ENCODE measurements at places on chromosomes 4 and X. TPM values are rescaled to one million over a fixed set of nuclear protein-coding genes. Genes with fewer than 3 reads are reported as not detected.

The HSFX4 gene
- not detected for total RNA-seq

The TRIM60 gene
- total RNA-seq: not detected

The PRR32 gene
- total RNA-seq: not detected

The INTU gene
- total RNA-seq: 4.4 TPM

The NOP14 gene
- total RNA-seq: 9.9 TPM

DNA sequence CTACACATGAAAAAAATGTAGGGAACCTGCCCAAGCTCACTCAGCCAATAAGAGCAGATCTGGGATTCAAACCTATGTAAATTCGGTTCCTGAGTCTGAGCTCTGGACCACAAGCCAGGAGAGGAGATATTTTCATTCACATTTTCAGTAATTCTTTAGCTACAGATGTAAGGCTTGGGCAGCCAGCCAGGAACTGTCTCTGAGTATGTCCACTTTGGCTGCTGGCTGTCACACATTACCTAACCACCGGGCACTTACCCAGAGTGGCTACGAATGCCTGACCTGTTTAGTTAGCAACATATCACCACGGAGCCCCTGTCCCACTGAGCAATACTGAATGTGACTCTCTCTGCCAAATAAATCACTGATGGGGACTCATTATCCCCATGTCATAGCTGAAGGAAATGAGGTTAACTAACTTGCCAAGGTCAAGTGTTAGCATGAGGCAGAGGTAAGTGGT lies 15.3 kb downstream of the USP46 start:
- no peak for DNase-seq

DNA sequence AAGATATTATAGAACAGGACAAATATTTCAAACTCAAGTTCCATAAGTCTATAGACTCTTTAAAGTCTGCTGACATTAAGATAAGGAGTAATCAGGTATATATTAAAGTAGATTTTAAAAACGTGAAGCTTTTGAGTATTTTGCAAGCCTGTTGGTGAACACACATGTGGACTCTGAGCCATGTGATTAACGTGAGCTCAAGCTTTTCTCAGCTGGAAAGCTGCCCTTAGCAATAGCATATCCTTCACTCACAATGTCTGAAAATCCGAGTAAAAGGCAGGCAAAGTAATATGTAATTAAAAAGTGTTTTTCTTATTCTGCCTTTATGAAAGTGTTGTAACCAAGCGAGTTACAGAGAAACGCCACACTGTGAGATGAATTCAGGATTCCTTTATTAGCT lies 140.5 kb upstream of the AADAT start:
- no peak for DNase-seq

- no peak for DNase-seq
These were observed 28.6 kb downstream of the SULT1B1 start for GRCh38 chr4:69731847-69732246.

DNA sequence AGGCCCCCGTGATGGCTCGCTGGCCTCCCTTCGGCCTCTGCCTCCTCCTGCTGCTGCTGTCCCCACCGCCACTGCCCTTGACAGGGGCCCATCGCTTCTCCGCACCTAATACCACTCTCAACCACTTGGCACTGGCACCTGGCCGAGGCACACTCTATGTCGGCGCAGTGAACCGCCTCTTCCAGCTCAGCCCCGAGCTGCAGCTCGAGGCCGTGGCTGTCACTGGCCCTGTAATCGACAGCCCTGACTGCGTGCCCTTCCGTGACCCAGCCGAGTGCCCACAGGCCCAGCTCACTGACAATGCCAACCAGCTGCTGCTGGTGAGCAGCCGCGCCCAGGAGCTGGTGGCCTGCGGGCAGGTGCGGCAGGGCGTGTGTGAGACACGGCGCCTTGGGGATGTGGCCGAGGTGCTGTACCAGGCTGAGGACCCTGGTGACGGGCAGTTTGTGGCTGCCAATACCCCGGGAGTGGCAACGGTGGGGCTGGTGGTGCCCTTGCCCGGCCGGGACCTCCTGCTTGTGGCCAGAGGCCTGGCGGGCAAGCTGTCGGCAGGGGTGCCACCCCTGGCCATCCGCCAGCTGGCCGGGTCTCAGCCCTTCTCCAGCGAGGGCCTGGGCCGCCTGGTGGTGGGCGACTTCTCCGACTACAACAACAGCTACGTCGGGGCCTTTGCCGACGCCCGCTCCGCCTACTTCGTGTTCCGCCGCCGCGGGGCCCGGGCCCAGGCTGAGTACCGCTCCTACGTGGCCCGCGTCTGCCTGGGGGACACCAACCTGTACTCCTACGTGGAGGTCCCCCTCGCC lies 3.0 kb downstream of the PLXNB3 start:
- DNase-seq: no peak

GRCh38 chrX:108299704-108300103 lies 138.5 kb downstream of the COL4A6 start:
- no peak for DNase-seq

DNA sequence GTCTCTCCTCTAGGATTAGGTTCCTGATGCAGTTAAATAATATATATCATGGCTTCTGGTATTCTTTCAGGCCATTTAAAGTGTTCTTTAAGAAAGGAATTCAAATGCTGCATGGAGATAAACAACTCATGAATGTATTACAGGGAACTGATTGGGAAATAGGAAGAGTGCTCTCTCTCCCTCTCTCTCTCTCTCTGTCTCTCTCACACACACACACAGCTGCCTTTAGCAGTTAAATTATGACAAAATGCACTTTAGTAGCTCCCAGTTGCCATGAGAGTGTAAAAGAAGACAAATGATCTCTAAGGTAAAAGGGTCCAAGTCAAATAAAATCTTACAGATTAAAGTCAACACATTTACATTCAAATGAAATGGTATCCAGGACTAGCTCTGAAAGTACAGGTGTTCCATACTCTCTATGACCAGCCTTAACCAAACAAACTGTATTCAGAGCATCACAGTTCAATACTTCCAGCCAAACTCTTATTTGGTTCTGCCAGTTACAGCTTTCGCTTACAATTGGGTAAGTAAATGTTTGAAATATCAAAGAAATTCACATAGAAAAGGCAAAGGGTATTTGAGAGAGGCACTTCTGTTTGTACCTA lies 94.7 kb upstream of the CXXC4 start:
- no peak for DNase-seq

DNA sequence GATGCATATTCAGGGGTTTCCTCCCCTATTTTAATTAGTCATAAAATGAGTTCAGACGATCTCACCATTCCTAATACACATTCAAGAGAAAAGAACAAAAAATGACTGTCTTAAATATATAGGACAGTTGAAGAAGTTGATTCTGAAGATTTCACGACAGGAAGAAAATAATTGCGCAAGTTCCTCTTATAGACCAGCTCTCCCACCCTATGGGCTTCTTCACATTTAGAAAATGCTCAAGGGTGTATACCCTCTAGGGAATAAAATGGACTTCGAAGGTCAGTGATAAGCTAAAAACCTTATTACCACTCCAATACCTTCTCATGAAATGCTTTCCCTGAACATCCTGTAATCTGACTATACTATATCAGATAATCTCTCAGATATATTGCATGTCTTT lies 149.2 kb upstream of the TEX13C start:
- DNase-seq: no peak

GRCh38 chr4:40306976-40307375 lies 28.2 kb upstream of the CHRNA9 start:
- DNase-seq: no peak

DNA sequence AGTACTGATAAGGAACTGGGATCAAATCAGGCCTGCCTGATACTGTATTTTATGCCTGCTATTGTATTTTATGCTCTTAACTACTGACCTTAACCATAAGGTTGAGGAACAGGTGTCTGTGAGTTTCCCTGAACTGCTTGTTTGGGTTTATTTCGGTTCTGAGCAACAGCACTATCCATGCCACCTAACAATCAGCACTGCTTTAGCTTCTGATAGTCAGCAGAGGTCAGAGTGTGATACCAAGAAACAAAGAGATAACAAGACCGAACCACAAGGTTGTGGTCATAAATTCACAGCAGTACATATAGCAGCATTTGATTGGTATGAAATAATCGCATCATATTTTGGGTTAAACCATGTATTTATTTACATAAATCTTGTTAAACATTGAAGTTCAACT lies 362.2 kb downstream of the FGF13 start:
- DNase-seq: no peak

DNA sequence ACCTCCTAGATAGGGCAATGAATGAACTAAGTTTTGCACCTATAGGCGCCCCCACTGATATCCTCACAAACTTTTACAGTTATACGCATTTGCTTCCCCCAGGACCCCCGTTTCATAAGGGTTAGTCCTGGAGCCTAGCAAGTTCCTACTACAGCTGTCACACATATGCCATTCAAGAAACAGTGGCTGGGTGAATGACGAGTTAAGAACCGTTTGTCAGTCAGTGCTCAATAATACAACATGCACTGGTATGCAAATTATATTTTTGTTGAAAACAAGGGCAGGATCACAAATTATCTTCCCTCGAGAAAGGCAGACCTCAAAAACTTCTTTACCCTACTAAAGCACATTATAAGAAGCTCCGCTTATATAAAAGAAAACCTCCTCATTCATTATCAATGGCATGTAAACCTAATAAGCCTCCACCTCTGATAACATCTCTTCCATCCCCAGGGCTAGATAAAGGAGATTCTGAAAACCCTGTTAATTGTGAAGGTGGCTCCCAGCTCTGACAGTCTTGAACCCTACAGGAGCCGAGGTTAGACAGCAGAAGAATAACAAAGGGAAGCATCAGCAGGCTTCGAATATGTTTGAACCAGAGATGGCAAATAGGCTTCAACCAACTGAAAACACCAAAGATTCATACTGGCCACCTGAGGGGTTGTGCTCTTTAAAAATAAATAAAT lies 40.3 kb downstream of the AFAP1 start:
- no peak for DNase-seq

GRCh38 chrX:20455001-20455400 lies 188.3 kb upstream of the RPS6KA3 start:
- no peak for DNase-seq

DNA sequence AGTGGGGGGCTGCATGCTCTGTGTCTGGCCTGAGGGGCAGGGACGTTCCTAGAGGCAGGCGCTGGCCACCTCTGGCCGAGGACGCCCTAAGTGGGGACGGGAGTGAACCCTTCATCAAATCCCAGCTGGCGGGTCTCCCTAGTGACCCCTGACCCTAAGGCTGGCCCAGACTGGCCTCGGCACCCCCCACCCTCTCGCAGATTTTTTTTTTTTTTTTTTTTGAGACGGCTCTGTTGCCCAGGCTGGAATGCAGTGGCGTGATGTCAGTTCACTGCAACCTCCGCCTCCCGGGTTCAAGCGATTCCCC lies 988 bp upstream of the MXD4 start:
- DNase-seq: no peak

DNA sequence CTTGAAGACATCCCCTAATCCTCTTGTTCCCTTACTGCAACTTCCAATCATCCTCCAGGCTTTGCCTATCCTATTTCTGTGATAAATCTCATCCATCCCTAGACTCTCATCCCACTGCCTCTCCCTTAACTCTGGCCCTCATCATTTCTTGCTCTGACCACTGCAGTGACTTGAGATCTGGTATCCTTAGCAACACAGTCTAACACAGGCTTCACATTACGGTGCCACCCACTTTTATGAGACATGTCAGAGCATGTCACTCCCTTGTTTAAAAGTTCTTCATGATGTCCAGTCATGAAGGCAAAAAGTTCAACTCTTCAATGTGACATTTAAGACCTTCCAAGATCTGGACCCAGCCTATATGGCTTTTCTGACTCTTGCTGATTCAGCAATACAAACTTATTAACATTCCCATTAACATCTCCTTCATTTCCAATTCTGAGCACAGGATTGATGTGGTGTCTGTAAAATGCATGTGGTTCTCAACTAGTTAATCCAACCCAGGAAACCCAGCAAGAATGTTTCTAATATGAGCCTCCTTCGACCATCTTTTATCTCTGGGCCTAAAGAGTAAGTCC lies 64.0 kb downstream of the OR13H1 start:
- DNase-seq: no peak

- no peak for DNase-seq
These were observed 16.4 kb downstream of the DOK7 start for GRCh38 chr4:3479358-3480101.

GRCh38 chrX:149903889-149904748 lies 23.1 kb downstream of the MAGEA8 start:
- DNase-seq: peak; percentile 25

DNA sequence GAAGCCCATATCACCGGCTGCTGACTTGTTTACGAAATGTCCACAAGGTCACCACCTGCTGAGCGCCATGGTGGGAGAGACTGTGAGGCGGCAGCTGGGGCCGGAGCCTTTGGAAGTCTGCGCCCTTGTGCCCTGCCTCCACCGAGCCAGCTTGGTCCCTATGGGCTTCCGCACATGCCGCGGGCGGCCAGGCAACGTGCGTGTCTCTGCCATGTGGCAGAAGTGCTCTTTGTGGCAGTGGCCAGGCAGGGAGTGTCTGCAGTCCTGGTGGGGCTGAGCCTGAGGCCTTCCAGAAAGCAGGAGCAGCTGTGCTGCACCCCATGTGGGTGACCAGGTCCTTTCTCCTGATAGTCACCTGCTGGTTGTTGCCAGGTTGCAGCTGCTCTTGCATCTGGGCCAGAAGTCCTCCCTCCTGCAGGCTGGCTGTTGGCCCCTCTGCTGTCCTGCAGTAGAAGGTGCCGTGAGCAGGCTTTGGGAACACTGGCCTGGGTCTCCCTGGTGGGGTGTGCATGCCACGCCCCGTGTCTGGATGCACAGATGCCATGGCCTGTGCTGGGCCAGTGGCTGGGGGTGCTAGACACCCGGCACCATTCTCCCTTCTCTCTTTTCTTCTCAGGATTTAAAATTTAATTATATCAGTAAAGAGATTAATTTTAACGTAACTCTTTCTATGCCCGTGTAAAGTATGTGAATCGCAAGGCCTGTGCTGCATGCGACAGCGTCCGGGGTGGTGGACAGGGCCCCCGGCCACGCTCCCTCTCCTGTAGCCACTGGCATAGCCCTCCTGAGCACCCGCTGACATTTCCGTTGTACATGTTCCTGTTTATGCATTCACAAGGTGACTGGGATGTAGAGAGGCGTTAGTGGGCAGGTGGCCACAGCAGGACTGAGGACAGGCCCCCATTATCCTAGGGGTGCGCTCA lies 8.7 kb upstream of the MSANTD1 start:
- DNase-seq: no peak

DNA sequence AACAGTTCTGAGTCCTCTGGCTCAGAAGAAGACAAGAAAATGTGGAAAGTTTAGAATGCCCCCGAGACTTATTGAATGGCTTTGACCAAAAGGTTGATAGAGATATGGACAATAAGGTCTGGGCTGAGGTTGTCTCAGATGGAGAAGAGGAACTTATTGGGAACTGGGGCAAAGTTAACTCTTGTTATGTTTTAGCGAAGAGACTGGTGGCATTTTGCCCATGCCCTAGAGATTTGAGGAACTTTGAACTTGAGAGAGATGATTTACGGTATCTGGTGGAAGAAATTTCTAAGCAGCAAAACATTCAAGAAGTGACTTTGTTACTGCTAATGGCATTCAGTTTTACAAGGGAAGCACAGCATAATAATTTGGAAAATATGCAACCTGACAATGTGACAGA lies 1549.3 kb upstream of the ADGRL3 start:
- DNase-seq: no peak

GRCh38 chr4:67332627-67333026 lies 212.7 kb downstream of the CENPC start:
- no peak for DNase-seq

- DNase-seq: no peak
These were observed 75.3 kb downstream of the BCOR start for GRCh38 chrX:40022421-40022820.
